RPMI7951 (cell line): ENCODE measurements at places on chromosomes 5 and 9. TPM values are rescaled to one million over a fixed set of nuclear protein-coding genes. Genes with fewer than 3 reads are reported as not detected.
A peak's percentile ranks its signal among the peaks of the same experiment; 100 is the strongest.

Gene DBH
- total RNA-seq: not detected in 2 replicates

Gene CCNJL
- 2.3 and 3.0 TPM in 2 replicates for total RNA-seq

Gene SPATA24
- 4.7 and 6.1 TPM in 2 replicates for total RNA-seq

Gene SLC1A1
- total RNA-seq: 5.2 and 6.0 TPM in 2 replicates

DNA sequence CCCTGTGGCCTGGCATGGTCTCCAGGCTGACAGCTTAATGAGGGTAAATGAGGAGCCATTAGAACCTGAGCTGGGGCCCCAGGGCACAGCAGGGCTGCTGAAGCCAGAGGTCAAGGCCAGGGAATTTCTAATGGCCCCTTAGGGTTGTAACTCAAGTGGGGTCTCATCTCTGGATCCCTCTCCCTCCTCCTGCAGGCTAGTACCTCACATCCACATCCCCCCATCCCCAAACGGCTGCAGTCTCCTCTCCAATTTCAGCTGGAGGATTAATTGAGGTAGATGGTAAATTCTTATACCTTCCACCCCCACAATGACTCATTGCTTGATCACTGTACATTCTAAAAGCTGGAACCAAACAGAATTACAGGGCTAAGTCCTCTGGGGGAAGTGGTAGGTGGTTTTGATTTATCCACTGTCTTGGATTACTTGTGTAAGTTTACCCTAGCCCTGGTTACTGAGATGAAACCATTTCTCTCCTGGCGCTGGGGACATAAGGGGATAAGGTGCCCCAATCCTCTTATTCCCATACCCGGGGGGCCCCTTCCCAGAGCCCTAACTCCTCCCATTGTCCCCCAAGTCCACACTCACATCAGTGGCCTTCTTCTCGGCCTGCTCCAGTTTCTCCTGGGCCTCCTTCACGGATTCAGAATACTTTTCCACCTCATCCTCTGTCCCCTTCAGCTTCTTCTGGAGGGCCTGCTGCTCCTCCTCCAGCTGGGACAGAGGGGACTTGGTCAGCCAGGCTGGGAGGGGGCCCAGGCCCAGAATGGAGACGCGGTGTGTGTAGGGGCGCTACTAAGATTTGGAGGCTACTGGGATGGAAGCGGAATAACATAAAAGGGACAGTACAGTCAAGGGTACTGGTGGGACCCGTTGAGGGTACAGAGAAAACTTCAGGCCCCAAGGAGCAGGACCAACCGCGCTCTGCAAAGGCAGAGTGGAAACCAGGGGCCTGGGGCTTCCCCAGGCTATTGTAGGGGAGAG, 875 bp downstream of the TPM2 start:
- DNase-seq: peak; percentile 88

GRCh38 chr5:154934881-154935280, 3.1 kb downstream of the GEMIN5 start:
- DNase-seq: no peak

DNA sequence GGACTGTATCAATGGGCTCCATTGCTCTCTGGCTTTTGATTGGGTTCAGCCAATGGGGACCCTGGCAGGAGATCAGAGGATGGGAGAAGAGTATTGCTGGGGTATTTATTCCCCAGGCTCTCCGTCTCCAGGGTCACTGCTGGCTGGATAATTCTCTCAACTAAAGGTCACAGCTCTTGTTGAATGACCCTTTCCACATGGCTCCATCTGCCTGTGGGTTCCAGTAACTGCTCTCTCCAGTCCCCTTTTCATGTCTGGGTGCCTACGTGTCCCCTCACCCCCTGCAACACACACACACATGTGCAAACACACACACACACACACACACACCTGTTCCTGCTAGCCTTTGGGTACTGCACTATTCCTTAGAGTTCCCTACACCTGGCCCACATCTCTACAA, 53.9 kb upstream of the RIC1 start:
- DNase-seq: no peak

DNA sequence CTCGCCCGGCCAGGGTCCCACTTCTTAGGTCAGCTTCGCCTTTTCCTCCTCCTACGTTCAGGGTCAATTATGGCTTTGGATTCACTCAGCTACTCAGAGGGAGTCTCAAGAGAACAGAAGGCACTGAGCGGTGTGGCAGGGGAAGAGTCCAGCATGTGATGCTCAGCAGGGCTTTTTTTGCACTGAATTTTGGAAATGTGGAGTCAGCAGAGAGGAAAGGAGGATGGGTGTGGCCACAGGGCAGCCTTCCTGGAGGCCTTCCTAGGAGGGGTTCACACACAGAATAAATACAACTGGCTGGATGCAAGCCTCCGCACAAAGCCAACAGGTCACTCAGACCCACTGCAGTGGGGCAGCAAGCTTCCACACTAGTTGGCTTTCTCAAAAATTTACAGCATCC, 4.8 kb downstream of the NAIF1 start:
- no peak for DNase-seq

GRCh38 chr5:103808464-103809106, 246.0 kb upstream of the NUDT12 start:
- DNase-seq: peak; percentile 35

DNA sequence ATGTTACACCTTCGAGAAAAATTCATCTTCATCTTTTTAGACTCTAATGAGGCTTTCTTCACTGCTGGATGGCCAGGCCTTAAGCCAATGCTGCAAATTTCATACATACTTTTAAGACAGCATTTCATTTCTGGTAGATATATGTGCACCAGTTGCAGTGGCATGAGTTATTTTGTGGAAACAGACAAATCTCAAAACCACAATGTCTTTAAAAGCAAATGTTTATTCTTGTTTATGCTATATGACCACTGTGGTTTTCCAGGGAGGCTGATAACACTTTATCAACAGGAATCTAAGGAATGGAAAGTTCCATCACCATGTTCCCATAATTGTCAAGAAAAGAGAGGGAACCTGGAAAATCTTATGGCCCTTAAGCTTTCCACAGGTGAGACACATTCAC, 27.7 kb downstream of the CDH9 start:
- no peak for DNase-seq

GRCh38 chr5:179798144-179798770, 4.5 kb downstream of the LTC4S start:
- DNase-seq: no peak

DNA sequence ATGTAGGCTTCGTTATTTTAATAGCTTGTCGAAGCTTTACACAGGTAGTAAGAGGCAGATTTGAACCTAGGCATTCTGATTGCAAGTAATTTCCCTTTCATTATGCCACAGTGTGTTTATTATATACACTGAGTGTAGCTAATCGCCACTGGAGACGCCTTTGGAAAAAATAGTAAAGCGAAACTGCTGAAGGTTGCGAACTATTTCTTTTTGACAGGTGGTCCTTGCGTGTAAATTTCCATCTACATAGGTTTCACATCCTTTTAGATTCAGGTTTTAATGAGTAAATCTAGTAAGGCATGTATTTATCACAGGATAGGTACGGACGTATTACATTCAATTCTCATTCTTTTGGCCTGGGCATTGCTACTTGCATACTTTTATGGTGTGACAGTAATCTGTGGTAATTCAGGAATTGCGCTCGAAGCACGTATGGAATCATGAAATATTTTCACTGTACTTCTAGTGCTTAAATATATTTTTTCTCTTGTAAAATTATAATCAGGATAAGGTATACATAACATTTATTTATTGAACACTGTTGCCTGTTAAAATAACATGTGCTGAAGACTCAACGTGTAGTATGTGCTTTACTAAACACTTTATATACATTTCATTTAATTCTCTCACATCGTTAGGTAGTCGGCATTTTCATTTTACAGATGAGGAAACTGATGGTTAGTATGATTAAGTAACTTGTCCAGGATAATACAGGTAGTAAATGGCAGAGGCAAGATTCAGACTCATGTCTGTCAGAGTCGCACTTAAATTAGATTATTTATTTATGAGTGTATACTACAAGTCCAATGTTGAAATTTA, 1.8 kb downstream of the MARCHF6 start:
- peak; percentile 31 for DNase-seq

DNA sequence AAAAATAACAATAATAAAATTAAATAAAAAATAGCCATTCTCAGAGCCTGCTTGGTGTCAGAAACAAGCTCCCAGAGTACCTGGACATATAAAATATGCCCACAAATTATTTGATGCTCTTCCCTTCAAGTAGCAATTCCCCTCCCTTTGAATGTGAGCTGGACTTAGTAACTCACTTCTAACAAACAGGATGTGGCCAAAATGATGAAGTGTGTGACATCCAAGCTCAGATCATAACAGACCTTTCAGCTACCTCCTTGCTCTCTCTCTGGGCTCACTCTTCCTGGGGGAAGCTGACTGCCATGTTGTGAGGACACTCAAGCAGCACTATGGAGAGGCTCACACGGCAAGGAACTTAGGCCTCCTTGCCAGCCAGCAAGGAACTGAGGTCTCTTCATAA, 69.0 kb downstream of the SPRY4 start:
- no peak for DNase-seq

DNA sequence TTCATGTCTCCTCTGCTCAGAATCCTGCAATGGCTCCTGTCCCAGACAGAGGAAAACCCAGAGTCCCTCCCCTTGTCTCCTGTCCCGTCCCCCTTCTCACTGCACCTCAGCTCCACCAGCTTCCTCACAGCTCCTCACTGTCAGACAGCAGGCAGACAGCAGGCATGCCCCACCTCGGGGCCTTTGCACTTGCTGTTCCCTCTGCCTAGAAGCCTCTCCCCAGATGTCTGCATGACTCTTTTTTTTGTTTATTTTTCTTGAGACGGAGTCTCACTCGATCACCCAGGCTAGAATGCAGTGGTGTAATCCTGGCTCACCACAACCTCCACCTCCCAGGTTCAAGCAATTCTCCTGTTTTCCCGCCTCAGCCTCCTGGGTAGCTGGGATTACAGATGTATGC, 8.8 kb upstream of the SLC6A7 start:
- DNase-seq: peak; percentile 19

DNA sequence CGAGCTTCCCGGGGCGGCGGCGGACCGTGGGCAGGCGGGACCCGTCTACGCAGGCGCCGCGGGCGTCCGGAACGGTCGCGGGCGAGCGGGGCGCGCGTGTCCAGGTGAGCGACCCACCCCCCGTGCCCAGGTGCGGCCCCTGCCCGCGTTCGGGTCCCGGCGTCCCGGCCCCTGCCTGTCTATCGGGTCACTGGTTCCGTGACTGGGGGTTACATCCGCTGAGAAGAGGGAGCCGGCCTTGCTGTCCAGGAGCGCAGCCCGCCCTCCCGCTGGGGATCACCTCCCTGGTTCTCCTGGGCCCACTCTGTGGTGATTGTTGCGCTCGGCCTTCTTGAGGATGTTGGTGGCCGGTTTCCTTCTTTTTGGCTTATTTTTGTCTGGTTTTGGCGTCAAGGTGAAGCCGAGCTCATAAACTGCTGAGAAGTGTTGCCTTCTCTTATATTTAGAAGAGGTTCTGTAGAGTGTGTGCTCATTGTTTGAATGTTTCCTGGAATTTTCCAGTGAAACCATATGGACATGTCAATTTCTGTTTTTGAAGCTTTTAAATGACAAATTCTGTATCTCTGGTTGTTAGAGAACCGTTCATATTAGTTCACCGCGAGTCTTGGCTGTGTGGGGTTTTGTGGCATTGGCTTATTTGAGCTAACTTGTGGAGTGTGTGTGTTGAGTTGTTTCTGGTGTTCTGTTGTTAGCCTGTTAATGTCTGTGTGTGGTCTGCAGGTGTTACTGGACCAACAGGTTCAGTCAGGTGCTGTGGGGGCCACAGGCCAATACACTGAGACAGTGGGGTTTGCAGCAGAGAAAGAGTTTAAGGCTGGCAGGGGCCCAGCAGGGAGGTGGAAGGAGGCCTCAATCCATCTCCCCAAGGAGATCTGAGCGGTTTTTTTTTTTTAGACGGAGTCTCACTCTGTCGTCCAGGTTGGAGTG, 621 bp downstream of the CEP72 start:
- DNase-seq: peak; percentile 9

DNA sequence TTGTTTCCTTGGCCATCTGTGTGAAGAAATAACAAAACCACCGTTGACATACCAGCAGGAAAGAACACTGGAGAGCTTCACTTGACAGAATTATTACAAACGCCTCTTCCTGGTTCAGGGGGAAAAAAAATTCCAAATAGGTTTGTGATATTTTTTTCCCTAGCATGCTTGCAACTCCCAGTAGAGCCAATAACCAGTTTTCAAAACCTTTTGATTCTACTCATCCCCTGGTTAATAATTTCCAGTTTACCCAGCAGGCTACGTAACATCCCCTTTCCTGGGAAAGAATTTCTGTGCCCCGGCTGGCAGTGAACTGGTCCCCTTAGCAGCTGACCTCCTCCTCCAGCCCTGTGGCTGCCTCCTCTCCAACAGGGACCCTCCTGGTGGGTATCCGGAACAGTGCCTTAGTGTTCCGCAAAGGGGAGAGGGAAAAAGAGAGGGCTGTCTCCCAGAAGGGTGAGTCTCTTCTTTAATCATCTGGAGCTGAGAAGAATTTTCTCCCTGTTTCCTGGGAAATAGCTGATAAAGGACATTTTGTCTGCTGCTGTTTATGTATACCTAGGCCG, 72.8 kb upstream of the BOD1 start:
- DNase-seq: no peak

GRCh38 chr5:56564541-56565282, 250.6 kb upstream of the MAP3K1 start:
- DNase-seq: no peak

DNA sequence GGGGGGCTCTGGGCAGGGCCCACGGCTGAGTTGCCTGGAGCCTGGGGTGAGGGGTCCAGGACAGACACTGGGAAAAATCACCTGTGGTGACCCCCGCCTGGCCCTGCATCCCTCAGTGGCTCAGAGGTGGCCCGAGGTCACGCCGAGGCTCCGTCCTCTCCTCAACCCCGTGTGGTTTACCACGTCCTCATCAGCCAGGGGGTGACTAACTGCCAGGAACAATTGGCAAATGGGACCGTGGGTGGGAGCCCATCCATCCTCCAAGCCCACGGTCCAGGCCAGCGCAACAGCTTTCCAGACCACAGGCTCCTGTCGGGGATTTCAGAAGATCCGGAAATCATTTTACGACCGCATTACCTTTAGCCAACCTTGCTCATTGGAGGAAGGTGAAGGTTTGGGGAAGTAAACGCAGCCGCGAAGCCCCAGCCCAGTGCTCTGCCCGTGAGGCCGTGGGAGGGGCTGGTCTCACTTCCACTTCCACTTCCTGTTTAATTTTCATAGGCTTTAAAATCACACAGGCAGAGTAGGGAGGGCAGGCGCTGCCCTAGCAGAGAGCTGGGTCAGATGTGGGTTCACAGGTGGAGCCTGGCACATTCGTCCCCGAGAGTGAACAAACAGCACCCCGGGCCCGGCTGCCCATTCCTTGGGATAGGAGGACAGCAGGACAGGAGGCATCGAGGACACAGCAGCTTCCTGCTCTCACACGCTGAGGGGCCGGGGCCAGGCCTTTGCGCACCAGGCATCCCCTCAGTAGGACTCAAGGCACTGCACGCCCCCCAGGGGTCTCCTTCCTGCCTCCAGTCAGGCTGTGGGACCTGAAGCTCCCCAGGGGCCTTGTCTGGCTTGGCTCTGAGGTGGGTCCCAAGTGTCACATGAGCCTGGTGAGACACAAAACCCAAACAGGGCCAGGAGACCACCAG, 19.8 kb upstream of the SLC9A3 start:
- no peak for DNase-seq

DNA sequence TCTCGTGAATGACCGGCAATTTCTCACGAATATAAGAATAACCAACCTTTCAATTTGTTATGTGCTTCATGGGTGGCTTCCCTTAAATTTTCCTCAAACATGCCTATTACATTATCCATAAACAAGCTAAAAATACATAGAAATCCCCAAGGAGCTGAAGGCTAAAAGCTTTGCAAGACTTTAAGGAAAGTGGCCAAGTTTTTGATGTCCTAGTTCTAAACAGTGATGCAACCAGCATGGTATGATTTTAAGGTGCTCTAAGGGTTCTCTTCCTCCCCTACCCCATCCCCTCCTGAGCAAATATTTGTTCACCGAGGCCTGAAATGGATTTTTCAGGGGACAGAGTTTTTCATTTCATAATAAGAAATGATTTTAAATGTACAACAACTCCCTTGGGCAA, 79.8 kb downstream of the RGS7BP start:
- DNase-seq: no peak
